ENCODE measurements at places on chromosomes 11 and 22.

DNA sequence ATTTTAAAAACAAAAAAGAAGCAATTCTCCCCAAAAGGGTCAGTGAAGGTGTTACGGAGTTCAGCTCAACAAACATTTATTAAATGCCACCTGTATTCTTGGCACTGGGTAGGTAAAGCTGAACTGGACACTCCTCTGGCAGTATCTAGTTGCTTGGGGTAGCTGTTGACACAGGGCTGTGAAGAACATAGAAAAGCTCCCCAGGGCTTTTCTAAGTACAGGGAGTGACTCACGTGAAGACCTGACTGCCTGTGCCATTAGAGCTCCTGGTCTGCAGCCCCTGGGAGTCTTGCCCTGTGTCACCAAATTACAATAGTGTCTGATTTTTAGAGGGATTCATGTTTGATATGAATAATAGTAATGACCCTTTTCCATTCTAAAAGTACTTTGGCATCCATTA is 43.6 kb downstream of the COA4 start:
- DNase-seq = no peak

- DNase-seq = no peak
Observed at GRCh38 chr22:46366801-46367706, 31.5 kb downstream of the TRMU start.

GRCh38 chr11:35723913-35724312 is 61.3 kb downstream of the TRIM44 start:
- no peak for DNase-seq

GRCh38 chr11:3849297-3849874 is 6.1 kb upstream of the STIM1 start:
- no peak for DNase-seq

- DNase-seq = no peak
Observed at GRCh38 chr22:23292453-23293350, 112.4 kb downstream of the BCR start.

GRCh38 chr22:37187552-37187890 is 526 bp downstream of the C1QTNF6 start:
- DNase-seq = no peak

DNA sequence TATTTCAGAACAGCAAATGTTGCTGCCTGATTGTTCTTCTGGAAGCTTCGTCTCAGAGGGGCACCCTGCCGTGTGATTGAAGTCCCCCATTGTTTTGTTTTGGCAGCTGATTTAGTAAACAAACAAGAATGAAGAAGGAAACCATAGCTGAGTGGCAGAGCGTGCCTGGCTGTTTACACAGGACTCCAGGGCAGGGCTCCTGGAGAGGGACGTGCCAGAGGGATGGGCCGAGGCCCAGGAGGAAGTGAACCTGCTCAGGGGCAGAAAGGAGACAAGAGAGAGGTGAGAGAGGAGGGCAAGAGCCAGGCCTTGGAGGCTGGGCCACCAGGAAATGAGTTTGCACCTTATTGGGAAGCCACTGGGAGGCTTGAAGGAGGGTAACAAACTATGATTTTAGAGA is 85.5 kb upstream of the B3GAT1 start:
- no peak for DNase-seq

- no peak for DNase-seq
Observed at GRCh38 chr11:73654482-73655021, 8.2 kb downstream of the PLEKHB1 start.

DNA sequence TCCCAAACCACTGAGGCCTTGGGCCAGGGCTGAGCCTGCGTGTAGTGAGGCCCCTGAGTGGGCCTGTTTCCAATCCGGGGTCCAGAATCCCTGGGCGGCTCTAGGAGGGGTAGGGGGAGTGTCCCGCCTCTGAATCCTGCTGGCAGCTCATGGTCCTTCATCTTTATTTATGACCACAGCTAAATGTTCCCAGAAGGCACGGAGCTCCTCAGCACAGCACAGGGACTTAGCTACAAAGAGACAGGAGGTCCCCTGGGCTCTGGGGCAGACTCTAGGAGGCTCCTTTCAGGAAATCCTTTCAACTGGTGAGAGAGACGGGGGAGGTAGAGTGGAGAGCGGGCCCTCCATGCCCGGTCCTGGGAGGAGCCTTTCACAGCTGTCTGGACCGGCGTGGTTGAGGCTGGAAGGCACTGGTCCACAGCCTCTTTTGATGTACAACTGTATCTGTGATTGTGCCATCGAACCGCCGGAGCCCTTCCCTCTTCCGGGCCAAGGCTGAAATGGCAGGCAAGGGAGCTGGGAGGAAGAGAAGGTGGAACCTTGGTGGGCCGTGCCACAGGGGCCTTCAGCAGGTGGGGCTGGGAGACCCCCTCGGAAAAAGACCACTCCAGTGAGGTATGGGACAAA is 46.8 kb downstream of the SCUBE1 start:
- no peak for DNase-seq

Data from GM06990 (cell line).